ENCODE measurements at places on chromosomes 16 and 17.

GRCh38 chr16:73232555-73233328 is 184.8 kb upstream of the ZFHX3 start:
- DNase-seq, result peak; percentile 85

GRCh38 chr16:22843122-22843521 is 29.2 kb downstream of the HS3ST2 start:
- DNase-seq, result no peak

DNA sequence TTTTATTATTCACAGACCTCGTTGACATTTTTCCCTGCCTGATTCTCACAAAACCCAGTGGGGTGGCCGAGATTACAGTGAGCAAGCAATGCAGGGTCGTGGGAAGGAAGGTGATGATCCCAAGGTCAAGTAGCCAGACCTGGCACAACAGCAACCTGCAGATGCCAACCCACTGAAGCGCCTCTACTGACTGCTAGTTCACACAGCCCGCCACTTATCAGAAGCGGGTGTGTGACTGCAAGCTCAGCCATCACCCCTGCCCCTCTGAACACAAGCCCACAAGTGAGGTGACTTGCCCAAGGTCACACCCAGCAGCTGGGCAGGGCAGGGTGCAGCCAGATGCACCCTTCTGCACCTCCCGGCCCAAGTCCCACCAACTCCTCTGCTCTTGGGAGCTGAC is 7.1 kb downstream of the TFAP4 start:
- no peak for DNase-seq

DNA sequence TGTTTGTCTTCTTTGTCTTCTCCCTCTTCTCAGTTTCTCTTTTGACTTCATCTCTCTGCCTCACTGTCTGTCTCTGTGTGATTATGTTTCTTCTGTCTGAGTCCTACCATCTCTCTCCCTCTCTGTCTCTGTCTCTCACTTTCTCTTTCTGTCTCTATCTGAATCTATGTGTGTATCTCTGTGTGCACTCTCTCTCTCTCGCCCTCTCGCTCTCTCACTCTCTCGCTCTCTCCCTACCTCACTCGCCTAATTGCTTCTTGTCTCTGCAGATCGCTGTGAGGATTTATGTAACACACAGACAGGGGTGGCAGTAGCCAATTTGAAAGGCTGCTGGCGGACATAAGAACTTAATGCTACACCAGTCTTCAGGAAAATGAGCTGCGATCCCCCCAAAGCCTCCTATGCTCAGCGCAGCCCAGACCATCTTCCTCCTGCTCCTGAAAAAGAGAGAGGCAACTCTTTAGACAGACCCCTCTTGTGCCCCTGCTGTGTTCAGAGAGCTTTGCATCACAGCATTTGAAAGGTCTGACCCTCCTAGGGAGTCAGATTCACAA is 140.9 kb downstream of the CCT6B start:
- no peak for DNase-seq

DNA sequence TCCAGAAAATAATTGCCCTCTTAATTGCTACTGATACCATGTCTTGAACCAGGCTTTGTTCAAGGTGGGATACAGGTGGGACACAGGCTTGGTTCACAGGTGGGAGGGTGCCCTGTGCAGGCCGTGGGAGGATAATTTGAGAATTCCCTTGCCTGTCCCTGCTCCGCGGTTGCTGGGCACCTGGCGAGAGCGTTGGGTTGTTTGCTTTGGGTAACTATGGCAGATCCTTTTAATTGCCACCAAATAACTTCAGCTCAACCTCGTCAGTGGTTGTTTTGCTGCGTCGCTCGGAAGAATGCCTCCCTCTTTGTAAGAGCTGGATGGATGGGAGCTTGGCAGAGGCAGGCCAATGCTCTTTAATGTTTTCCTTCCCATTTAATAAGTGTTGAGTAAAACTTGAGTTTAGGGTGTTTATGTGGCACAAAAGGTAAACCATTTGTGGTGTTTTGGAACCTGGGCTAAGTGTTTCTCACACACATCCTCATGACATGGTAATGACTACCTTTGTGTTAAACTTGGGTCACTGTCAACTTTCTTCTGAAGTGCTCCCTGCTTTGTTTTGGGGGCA is 202.5 kb downstream of the MSI2 start:
- DNase-seq, result no peak

DNA sequence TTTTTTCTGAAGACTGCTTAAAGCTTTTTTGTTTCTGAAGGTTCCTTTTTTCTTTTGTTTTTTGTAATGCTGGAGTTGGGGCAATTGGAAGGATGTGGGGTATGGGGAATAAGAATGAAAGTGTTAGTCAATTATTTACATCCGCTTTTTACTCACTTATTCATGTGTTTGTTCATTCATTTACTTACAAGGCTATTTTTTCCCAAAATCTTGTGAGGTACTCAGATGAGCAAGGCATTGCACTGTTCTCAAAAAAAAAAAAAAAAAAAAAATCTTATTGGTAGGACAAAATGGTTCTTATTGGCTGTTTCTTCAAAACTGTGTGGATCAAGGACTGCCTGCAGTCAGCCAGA is 55.7 kb downstream of the PLD6 start:
- DNase-seq, result no peak

- DNase-seq, result no peak
Observed at GRCh38 chr17:61856035-61856434, 7.3 kb downstream of the BRIP1 start.

- DNase-seq, result no peak
Observed at GRCh38 chr16:86680162-86680561, 101.8 kb downstream of the FOXL1 start.

DNA sequence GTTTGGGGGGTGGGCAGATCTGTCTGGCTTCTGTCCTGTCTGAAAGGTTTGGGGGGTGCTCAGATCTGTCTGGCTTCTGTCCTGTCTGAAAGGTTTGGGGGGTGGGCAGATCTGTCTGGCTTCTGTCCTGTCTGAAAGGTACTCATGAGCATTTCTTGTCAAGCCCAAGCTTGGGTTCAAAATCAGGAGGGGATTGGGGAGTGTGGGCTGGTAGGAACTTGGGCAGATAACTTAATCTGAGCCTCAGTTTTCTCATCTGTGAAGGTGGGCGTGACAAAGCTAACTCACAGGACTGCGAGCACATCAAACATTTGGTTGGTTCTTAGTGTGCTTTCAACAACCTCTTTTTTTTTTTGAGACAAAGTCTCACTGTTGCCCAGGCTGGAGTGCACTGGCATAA is 35.2 kb downstream of the HAPSTR1 start:
- no peak for DNase-seq

DNA sequence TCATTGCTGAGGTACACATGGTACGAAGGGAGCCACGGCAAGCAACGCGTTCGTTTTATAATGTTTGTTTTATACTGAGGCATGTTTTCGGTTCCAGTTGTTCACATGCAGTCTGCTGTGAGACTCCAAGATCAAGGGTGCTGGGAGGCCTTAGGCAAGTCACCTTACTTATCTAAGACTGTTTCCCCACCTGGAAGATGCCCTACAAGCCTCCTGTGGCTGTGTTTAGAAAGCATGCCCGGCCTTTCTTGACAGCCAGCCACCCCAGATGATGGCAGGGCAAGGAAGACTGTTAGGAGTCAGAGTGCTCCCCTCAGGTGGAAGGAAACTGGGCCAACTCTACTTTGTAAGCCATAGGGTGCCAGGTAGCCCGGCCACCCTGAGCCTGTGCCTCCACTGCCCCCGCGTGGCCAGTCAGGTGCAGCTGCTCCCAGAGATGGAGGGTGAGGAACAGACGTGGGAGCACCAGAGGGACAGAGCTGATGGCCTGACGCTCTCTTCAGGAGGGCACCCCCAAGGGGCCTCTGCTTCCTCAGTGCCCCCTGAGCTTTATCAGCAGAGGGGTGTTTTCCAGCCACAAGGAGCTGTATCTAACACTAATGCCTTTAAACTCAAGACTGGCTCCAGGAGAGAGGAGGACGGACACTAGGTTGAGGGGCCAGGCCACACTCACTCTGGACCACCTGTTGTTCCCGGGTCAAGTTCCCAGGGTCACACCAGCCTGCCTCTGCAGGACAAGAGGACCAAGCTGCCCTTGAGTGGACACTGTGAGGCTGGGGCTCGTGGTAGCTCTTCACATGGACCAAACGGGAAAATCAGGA is 5.4 kb downstream of the NAT9 start:
- DNase-seq, result no peak

DNA sequence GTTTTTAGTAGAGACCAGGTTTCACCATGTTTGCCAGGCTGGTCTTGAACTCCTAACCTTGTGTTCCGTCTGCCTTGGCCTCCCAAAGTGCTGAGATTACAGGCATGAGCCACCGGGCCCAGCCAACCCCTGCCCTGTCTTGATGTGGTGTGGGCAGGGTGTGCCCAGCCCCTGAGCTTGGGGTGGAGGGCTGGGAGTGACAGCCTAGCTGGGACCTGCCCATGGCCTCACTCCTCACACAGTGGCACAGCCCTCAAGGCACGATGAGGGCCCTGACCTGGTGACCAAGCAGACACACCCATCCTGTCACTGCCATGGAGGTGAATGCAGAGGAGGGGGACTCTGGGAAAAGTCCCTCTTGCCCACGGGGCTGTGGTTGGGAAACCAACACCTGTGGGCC is 3.0 kb downstream of the IL32 start:
- no peak for DNase-seq

DNA sequence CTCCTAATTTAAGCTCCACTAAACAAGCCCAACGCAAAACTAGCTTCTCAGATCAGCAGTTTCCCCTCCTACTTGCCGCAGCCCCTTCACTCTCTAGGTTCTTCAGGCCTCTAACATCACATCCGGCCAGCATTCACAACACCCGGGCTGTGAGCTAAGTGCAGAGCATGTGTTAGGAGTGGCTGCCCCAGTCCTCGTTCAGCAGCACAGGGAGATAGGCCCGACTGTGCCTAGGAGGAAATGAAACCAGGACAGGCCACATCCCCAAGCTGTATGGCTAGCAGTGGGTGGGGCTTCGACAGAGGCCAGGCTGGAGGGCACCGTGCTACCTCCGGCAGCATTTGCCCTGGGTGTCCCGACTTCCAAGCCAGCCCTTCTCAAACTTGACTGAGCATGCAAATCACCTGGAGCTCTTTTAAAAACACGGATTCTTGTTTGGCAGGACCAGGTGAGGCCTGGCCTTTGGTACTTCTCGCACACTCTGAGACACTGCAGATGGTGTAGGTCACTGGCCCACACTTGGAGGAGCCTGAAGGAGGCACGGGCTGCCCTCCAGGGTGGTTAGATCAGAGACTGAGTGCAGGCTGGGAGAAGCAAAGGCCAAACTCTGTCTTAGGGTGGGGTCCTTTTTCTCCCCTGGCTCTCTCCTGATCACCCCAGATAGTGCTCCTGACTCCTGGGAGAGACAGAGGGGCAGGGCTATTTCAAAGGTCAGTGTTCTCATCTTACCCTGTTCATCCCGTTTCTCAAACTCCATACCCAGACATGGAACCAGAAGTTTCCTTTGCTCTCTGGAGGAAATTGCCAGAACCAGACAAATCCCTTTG is 202.0 kb downstream of the C16orf78 start:
- no peak for DNase-seq

DNA sequence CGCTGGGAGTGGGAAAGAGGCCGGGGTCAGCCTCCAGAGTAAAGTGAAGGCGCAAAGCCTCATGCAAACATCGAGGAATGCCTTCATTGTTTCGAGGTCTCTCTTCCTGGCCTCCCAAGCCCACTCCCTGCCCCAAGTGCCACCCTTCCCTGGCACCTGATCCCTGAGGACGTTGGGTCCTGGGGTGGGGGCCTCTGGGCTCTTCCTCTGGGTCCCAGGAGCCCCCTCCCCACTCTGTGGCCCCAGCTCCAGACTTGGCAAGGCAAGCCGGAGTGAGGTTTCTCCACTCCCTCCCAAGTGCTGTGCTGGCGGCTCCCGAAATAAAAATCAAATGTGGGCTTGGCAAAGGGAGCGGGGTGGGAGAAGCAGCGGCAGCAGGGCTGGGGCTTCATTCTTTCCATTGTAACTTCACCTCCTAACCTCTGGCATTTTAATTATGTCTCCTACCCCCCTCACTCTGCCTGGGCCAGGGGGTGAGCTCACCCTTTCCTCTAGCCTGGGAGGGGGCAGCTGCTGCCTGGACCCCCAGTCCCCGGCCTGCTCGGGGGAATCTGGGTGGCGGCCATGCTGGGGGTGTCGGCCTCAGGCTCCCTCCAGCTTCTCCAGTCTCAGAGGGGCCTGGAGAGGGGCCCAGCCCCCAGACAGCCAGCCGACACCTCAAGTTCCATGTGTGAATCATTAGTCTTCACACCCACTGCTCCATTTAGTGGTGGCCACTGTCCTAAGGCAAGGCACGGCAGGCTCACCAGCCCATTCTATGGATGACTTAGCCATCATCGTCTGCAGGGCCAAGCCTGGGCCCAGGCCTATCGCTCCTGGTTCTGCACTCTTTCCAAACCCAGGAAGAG is 14.6 kb upstream of the TMEM92 start:
- no peak for DNase-seq

DNA sequence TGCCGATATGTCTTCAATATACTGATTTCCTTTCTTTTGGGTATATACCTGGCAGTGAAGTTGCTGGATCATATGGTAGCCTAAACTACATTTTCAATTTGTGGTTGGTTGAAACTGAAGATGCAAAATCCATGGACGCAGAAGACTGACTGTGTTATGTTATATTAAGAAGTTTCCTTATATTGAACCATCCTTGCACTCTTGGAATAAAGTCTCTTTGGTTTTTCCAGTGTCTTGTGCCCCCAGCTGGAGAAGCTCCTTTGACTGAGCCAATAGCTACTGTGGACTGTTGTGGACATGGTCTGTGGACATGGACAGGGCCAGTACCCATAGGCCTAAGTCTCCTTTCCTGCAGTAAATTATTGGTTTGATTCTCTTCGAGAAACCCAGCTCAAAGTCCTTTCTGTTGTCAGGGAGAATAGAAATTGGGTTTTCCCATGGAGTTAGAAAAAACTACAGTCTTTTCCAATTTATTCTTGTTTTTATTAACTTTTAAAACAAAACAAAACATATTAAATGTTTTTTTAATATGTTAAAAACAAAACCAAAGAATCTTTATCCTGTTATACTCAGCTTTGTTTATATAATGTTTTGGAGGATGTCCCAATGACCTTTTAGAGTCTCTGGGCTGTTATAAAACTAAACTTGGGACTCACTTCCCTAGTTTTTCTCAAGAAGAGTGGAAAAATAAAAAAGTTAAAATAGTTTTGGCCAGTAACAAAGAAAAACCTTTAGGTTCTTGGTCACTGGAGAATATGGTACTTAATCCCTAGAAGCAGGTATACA is 15.2 kb upstream of the IL34 start:
- DNase-seq, result no peak

DNA sequence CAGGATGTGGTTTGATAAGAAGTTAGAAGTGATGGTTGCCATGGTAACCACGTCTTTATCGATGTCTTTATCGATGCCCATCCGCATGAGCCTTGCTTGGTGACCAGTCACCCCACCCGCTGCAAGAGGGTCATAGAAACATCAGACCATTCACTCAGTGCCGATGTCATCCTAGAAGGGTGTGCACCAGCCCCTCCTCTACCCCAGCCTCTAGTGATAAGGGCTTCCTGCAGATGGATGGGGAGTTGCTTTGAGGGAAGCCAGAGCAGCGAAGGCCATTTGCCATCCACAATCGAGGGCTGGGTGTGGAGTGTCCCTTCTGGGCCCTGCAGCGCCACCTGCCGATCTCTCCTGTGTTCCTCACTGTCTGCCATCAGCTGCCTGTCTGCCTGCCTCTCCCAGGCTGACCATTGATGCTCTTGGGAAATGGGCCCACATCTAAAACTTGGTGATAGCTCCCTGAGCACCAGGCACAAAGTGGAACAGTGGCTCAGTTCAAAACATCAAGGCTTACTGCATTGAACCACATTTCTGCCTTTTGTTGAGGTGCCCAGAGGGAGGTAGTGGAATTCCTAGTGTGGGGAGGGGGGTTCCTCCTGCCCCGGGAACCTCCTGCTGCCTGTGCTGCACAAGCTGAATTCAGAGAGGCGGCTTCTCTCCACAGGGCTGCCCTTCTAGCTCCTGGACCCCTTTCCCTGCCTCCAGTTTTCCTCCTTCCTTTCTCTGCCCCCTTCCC is 8.9 kb downstream of the CALB2 start:
- DNase-seq, result no peak

GRCh38 chr16:30941600-30942425 is 7.1 kb upstream of the ORAI3 start:
- no peak for DNase-seq
